T-cell (primary cell): ENCODE measurements at places on chromosomes 5 and 9.

DNA sequence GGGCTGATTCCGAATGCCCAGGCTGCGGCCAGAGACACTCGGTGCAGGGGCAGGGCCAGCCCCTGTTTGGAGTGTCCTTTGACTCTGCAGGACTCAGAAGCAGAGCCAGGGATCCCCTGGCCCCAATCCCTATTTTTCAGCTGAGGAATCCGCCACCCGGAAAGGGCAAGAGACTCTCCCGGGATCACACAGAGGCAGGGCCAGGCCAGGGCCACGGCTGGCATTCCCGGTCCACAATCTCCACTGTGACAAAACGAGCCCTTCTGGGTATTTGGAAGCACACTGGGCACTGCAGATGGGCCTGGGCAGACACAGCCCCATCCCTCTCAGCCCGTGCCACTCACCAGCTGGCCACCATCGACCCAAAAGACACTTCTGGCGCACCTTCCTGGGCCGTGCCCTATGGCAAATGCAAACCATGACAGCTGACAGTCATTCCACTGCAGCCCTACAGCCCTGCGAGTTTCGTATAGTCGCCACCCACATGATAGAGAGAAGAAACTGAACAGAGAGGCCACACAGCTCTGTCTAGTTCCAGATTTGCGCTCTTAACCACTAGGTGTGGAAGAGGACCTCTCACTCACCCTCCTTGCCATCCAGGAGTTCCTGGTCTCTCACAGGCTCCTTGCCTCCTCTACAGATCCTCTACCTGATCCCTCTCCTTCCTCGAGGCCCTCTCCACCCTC is 13.3 kb downstream of the NR5A1 start:
- no peak for DNase-seq

- no peak for DNase-seq
Measured at GRCh38 chr9:211557-211956, 3.1 kb upstream of the DOCK8 start.

GRCh38 chr5:77882670-77883257 is 106.6 kb upstream of the TBCA start:
- no peak for DNase-seq

- DNase-seq, result no peak
Measured at GRCh38 chr5:33843579-33843978, 48.2 kb downstream of the ADAMTS12 start.

- DNase-seq, result peak; percentile 12
Measured at GRCh38 chr9:5851445-5851844, 18.5 kb upstream of the ERMP1 start.

- DNase-seq, result no peak
Measured at GRCh38 chr9:85321561-85321960, 420.2 kb downstream of the AGTPBP1 start.

GRCh38 chr5:13658761-13659160 is 285.7 kb downstream of the DNAH5 start:
- no peak for DNase-seq

- no peak for DNase-seq
Measured at GRCh38 chr9:87716141-87716540, 9.8 kb upstream of the CTSL start.

- no peak for DNase-seq
Measured at GRCh38 chr9:34383904-34384303, 7.2 kb upstream of the MYORG start.

DNA sequence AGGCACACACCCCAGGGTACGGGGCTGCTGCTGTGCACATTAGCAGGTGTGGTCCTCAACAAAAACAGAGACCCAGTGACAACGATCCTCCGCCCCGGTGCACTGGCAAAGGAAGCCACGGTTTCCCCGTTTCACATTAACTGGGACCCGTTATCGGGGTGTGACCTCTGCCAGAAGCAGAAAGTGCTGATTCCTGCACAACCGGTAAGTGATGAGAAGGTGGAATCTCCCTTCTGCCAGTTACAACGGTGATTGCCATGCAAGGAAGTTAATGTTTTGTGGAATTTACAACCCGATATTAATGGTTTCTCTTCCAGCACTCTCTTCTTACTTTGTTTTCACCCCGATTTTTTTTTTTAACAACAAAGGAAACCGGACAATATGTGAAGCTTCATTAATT is 294.9 kb upstream of the IRX1 start:
- DNase-seq, result no peak

DNA sequence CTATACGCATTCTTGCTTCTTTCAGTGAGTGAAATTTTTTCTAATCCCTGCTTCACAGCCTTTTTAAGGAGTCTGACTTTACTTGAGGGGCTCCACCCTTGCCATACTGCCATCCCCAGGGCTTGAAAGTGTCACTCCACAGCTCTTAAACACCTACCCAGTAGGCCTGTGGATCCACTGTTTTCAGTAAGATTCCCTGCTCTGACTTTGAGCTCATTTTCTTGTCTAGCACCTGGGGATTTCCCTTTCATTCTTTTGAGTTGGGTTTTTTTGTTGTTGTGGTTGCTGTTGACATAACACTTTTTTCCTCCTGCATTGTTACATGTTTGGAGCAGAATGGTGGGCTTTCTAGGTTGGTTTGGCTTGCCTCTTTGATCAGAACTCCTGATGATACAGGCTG is 23.6 kb downstream of the SREK1IP1 start:
- DNase-seq, result peak; percentile 6

- no peak for DNase-seq
Measured at GRCh38 chr9:132176338-132176737, 14.5 kb downstream of the NTNG2 start.

GRCh38 chr9:128917151-128917849 is 3.5 kb upstream of the PHYHD1 start:
- no peak for DNase-seq

- DNase-seq, result no peak
Measured at GRCh38 chr5:141695627-141696215, 13.7 kb upstream of the ARAP3 start.

DNA sequence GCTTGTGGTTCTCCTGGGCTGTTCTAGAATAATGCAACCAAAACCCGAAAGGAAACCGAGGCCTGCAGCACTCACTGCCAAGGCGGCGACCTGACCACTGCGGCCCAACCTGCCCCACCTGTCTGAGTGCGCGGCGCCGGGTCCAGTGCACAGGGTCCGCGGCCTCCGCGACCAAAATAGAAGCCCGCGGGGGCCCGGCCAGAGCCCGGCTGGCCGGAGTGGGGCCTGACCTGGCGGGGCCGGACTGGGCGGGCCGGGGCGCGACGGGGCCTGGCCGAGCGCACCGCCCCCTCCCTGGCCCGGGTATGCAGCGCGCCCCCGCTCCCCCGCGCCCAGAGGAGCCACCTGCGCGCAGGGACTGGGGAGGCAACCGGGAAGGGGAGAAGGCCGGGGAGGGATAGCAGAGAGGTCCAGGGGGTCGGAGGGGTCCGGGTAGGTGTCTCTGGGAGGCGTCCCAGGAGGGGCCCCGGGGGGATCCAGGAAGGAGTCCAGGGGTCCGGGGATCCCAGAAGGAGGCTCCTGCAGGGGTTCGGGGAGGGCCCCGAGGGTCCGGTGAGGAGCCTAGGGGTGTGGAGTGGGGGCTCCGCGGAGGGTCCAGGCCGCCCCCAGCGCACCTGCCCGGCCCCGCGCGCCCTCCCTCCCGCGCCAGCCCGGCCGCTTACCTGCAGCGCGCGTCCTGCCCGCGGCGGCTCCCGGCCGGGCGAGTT is 503 bp downstream of the SEMA4D start:
- no peak for DNase-seq

DNA sequence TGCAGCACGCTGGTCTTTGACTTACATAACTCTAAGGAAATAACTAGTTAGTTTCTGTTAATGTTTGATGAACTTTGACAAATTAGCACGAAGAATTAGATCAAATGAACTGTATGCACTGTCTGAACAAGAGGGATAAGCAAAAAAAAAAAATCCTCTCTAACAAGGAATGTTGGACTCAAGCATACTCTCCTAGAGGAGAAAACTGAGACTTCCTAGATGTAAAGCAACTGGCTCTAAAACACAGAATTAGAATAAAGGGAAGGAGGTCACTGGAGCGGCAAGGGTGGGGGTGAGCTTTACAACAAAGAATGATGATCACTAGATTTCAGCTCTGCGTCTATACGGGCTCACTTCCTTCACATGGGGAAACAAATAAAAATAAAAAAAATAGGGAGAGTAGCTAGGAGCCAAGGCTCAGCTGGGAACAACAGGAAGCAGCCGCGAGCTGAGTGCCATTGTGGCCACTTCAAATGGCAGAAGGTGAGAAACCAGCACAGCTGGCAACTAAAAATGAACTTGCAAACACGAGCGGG is 48.7 kb upstream of the CEMIP2 start:
- DNase-seq, result no peak

GRCh38 chr5:90598293-90598692 is 39.7 kb downstream of the ADGRV1 start:
- no peak for DNase-seq

DNA sequence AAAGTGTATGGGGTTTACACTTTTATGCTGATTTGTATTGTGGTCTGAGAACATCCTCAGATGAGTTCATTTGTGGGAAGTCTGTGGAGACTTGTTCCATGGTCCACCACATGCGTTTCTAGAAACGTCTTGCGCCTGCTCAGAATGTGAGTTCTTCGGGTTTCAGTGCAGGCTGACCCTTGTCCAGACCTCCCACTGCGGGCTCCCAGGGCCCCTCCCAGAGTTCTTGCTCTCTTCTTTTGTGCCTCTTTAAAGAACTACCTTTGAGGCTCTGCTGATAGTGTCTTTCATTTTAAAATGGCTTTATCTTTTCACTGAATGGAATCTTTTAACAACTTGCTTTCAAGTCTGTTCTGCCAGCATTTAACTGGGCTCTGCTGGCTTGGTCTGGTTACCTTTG is 17.6 kb downstream of the NDUFS6 start:
- no peak for DNase-seq

DNA sequence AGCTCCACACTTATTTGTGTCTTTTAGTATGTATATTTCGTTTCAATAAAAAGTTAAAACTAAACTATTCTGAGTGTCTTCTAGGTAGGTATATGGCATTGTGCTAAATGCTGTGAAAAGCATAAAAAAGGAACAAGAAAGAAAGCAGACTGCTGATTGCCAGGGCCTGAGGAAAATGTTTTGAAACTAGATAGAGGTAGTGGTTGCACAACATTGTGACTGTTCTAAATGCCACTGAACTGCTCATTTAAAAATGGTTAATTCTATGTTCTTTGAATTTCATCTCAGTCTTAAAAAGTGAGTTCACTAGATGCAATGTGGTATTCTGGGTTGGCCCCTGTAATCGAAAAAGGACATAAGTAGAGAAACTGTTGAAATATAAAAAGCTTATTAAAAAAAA is 2.6 kb upstream of the ALAD start:
- no peak for DNase-seq

GRCh38 chr5:124395926-124396325 is 350.5 kb downstream of the ZNF608 start:
- no peak for DNase-seq

- DNase-seq, result no peak
Measured at GRCh38 chr9:136306211-136307208, 2.6 kb upstream of the CCDC187 start.

GRCh38 chr5:167565189-167565954 is 726.1 kb upstream of the WWC1 start:
- no peak for DNase-seq

DNA sequence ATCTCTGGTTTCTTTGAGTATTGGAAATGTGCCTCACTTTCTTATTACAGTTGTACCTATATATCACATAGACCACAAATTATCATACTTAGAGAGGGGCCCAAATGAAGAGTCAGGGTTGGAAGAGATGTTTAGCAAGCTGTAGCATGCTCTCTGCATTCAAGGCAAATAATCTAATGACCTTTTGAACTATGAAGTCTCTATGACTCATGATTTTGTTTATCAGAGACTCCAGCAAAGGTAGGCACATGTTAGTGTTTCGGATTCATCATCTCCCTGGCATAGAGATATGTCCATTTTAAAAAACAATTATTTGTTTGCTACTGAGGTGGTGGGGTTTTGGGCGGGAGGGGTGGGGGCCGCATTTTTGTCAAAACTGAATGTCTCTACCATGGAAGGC is 2000.1 kb downstream of the EFNA5 start:
- no peak for DNase-seq

DNA sequence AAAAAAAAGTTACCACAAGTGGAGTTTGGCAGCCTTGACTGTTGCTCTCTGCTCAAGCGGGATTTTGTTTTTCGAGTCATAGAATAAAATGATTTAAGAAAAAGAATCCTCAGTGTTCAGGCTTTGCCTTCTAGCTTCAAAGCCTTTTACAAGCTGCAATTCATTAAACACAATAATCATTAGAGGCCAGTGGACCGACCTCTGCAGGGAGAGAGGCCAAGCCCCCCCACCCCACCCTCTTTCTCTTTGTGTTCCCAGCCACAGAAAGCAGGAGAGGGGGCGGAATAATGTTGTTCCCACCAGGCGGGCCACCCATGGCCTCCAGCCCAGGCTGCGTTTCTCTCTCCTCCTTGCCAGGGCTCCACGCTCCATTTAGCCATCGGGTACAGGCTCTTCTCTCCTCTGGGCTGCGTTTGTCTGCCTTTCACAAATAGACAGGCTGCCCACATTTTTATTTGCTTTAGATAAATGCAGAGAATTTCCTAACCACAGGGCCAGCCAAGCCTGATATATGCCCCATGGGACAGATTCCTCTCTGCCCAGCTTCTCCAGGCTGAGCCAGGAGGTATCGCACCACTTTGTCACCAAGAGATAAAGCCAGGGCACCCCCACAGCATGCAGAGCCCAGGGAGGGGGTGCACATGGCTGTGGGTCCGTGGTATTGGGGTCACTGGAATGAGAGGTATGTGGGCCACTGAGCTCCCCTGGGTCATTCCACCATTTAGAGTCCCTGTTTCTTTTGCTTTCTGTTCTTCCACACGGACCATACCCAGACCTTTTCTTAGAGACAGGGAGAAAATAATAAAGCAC is 318.8 kb downstream of the PIK3R1 start:
- no peak for DNase-seq
